ENCODE measurements at places on chromosomes 3 and 15.

DNA sequence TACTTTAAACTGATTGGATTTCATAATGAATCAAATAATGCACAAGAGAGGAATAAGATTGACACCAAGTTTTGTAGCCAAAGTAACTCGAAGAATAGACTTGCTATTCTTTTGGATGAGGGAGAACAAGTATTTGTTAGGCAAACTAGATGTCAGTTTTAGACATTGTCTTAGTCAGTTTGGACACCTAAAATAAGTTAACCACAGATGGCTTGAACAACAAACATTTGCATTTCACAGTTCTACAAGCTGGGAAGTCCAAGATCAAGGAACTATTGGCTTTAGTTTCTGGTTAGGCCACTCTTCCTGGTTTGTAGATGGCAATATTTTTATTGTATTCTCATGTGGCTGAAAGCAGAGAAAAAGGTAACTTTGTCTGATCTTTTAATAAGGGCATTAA, 61.3 kb upstream of the OSTN start:
- no peak for DNase-seq

DNA sequence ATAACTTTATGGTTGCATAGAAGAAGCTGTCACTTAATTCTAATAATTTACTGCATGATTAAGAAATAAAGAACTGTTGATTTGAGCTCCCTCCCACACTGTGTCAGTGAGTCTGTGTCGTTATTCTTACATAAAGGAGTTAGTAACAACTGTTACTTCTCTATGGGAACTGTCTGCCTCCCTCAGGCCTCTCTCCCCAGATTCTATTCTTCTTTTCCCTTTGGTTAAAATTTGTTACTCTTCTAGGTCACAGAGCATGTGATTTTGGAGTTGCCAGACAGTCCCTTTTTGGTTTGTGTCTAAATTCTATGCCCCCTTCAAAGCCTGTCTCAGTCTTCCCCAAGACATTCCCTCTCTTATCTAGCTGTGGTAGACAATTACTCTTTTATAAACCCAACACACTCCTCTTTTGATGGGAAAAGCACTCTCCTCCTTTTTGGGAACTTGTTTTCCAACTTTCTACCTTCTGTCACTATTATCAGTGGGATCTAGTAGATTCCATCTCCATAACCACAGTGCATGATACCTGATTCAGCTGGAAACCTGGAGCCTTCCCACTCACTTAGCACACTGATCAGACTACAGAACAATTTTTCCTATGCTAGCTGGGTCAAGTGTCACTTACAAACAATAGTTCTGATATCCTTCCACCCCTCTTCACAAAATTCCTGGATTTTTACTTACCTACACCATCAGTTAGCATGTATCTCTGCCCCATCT, 422.1 kb upstream of the TGFBR2 start:
- no peak for DNase-seq

- no peak for DNase-seq
These were observed 12.9 kb downstream of the ZIC4 start for GRCh38 chr3:147393261-147393942.

GRCh38 chr3:98612587-98612986, 19.2 kb upstream of the CPOX start:
- no peak for DNase-seq

DNA sequence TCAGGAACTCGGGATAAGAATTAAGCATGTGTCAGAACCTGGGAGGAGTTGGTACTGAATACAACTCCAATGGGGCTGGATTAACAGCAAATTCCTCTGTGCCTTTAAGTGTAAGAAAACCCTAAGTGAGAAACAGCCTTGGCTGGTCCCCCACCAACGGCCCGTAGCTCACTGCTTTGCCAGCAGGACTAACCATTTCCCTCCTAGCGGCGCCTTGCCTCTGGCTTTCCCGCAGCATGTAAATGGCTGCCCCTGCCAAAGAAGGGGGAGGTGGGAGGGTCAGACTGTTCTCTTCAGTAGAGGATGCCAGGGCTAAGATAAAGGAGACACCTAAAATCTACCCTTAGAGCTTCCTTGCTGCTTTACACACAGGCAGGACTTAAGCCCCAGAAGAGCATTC, 51.0 kb upstream of the SH3GL3 start:
- DNase-seq, result no peak

DNA sequence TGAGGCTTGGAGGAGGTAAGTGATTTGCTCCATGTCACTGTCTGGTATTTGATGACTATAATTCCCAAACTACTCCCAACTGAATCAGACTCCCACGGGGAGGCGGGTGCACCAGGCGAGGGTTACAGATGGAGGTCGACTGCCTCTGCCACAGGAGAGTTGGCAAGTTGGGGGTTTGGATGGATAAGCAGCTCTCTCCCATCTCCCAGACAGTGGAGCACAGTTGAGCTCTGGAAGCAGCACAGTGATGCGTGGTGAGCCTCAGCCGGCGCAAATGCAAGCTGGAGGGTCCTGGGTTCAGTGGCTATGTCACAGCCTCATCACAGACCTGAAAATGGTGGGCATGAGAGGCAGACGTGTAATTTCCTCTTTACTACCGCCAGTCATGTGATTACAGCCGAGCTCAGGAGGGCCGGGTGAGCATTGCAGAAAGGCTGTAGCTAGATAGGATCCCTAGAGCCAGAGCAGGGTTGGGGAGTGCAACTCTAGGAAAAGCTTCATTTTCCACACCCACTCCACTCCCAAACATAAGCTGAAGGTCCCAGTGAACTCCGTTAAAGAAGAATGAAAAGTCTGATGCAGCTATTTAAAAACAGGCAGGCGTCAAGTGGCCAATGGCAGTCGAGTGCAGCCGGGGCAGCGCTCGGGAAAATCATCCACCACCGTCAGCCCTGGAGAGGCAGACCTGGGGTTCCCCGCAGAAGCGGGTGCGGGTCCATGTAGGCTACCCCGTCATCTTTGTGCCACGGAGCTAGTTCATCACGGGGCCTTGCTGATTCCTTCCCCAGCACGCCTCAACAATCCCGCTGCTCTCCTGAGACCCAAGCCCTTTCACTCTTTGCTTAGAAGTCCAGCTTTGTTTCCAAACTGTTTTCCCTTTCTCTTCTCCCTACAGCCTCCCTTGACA, 33.3 kb upstream of the VPS8 start:
- DNase-seq, result no peak

GRCh38 chr3:81270603-81271379, 490.7 kb downstream of the GBE1 start:
- no peak for DNase-seq

Data from large intestine (tissue), 12 donors.